ENCODE measurements at places on chromosomes 12 and 14. TPM values are rescaled to one million over a fixed set of nuclear protein-coding genes. Genes with fewer than 3 reads are reported as not detected.

- DNase-seq = no peak
Measured at GRCh38 chr14:65299826-65300225, 112.7 kb upstream of the FUT8 start.

- no peak for DNase-seq
Measured at GRCh38 chr14:99983251-99984015, 81.8 kb upstream of the EVL start.

DNA sequence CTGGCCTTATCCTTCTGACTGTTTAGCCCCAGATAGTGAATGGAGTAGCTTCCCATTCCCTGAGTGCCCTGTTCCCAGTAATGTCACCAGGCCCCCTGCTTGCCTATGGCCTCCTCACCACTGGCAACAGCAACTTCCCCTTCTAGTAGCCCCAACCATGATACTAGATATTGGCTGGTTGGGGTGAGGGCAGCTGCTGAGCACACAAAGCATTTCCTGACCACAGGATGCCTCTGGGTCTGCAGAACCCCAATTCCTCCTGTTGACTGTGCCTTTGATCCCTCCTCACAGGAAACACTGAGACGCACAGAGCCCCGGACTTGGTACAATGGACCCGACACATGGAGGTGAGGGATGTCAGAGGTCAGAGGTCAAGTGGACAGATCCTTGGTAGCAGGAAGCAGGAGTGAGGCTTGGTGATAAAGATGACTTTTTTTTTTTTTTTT lies 597 bp downstream of the SOAT2 start:
- no peak for DNase-seq

- DNase-seq = no peak
Measured at GRCh38 chr12:8698879-8699278, 1.1 kb downstream of the RIMKLB start.

GRCh38 chr12:26156201-26156871 lies 31.5 kb upstream of the BHLHE41 start:
- DNase-seq = no peak

DNA sequence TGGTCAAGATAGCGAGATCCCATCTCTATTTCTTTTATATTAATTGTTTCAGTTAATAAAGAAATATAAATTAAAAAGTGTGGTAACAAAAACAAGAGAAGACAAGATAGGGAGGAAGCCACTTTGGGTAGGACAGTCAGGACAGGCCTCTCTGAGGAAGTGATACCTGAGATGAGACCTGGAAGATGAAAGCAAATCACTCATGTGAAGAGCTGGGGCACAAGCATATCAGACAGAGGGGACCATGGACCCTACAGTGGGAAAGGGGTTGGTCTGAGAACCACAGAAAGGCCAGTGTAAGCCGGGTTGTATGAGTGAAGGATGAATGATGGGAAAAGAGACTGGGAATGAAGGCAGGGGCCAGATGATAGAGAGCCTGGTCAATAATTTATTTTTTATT lies 1.8 kb upstream of the MED6 start:
- no peak for DNase-seq

DNA sequence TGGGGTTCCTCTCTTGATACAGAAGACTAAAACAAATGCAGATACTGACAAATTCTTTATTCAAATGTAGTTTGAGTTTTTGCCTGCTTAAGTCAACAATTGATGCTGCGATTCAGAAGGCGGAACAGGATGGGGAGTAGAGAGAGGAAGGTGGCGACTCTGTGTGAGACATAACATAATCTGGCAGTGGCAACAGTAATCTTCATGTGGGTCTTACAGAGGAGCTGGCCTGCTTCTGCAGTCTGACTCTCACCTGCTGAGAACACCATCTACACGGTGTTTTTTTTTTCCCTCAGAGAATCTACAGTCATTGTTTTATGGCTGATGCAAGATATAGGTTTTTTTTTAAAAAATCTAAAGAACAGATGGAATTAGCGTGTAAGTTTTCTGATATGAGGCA lies 10.1 kb downstream of the CCDC92 start:
- DNase-seq = peak; percentile 3

DNA sequence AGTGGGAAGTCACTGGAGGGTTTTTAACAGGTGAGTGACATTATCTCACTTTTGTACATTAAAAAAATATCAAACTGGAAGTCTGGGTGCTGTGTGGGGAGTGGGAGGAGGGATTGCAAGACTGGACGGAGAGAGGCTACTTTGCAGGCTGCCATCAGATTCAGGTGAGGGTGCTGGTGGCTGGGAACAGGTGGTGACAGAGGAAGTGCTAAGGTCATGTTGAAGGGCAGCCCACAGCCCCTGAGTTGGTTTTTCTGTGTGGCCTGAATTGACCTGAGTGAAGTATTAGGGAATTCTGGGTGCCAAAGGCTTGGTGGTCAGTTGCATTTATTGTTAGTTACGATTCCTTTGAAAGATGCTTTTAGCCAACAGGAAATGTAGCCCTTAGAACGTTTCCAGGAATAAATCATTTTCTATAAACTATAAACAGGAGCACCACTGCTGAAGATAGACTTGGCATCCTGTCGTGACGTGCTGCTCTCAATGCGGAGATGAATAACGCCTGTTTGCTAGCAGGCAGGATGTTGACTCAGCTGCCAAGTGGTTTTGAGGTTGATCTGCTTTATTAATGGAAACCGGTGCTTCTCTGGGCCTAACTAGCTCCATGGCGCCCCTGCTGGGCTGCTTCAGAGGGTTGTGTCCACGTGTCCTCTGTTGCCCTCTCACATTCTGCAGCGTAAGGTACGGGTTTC lies 707.5 kb upstream of the TMEM132C start:
- peak; percentile 90 for DNase-seq

DNA sequence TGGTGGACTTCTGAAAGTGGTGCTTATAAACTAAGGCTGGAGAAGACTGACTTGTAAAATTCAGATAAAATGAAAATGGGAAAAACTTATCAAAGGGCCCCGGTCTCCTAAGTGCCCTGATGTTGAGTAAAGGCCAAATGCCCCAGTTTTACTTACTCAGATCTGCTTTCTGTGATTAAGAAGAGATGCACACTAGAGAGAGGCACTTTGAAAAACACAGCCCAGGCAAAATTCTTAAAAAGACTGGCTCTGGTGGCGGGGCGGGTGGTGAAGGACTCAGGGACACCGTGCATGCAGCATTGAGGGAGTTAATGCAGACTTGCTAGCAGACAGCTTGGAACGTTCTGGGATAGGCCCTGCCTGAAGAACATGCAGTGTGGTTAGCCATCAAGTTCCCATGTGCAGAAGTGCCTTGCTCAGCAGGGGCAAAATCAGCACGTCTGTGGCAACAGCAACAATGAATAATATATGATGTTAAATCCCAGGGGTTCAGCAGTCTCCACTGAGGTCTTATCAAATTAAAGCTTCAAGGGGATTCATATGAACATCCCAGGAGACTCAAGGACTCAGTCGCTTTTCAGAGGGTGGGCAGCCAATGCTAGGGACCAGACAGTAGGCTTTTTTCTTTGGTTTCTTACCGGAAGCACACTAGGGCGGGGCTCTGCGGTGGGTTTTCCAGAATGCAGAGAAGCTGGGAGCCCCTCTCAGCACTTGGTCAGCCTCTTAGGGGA lies 105.0 kb downstream of the DAD1 start:
- no peak for DNase-seq

- DNase-seq = no peak
Measured at GRCh38 chr14:95683793-95684192, 2.4 kb upstream of the TCL1B start.

DNA sequence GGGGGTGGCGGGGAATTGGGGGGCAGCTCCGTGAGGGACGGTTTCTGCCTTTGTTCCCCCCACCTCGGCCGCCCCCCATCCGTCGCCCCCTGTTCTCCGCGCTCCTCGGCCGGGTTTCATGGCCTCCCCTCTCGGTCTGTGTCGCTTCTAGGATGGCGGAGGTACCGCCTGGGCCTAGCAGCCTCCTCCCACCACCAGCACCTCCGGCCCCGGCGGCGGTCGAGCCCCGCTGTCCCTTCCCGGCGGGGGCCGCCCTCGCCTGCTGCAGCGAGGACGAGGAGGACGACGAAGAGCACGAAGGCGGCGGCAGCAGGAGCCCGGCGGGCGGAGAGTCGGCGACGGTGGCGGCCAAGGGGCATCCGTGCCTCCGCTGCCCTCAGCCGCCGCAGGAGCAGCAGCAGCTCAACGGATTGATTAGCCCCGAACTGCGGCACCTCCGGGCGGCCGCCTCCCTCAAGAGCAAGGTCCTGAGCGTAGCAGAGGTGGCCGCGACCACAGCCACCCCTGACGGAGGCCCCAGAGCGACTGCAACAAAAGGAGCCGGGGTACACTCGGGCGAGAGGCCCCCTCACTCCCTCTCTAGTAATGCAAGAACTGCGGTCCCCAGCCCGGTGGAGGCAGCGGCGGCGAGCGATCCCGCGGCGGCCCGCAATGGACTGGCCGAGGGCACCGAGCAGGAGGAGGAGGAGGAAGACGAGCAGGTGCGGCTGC lies 575 bp downstream of the NAA30 start:
- no peak for DNase-seq

- DNase-seq = no peak
Measured at GRCh38 chr14:104600141-104600643, 4.4 kb downstream of the TMEM179 start.

- DNase-seq = no peak
Measured at GRCh38 chr12:1429980-1430379, 164.4 kb downstream of the FBXL14 start.

DNA sequence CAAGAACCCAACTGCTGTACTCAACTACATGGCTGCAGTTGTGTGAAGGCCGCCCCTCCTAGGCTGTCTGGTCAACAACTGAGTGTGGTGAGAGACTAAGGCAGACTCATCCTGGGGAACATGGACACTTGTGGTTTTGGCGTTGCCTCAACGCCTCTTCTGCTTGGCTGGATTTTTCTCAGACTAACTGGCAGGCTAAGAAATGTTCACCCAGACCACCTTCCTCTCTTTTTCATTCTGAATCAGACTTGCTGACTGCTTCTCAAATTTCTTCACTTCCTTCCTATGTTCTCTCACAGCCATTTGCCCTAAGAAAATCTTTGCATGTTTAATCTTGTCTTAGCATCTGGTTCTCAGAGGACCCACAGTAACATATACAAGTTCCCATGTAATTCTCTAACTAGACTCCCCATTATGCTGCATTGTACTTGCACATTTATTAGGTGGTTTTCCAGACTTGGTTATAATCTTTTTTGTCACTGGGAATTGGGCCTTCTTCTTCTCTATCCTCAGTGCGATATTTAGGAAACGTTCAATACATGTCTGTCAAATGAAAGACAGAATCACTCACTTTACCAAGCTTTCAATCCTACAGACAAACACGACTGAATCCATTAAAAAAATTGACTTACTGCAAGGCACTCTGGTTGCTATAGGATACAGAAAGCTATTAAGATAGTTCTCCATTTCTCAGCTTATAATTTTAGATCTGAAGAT lies 327.6 kb downstream of the CCER1 start:
- no peak for DNase-seq

DNA sequence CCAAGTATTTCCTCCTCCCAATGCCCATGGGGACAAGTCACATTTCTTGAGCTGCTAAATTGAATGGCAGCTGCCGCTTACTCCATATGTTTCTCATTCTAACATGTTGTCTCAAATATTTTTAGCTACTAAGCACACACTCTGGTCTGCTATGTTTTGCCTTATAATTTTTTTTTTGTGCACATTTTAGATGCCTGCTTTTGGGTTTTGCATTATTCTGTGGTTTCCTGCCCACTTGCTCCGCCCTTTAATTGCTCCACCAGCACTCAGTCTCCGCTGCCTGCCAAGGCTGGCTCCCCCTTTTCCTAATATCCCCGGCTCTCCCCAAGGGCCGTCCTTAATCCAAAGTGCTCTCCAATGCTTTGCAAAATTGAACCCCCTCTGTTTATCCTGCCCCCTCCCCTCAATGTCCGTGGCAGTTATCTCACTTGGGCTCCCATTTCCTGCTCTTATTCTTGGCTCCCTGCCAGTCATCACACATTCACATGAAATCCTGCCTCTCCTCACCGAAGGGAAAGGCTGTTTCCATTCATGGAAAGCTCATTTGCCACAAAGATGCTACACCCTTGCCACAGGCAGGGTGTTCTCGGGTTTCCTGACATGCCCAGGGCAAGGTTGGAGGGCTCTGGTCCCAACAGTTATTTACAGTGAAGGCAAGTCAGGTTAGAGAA lies 79.4 kb downstream of the C12orf75 start:
- DNase-seq = no peak

DNA sequence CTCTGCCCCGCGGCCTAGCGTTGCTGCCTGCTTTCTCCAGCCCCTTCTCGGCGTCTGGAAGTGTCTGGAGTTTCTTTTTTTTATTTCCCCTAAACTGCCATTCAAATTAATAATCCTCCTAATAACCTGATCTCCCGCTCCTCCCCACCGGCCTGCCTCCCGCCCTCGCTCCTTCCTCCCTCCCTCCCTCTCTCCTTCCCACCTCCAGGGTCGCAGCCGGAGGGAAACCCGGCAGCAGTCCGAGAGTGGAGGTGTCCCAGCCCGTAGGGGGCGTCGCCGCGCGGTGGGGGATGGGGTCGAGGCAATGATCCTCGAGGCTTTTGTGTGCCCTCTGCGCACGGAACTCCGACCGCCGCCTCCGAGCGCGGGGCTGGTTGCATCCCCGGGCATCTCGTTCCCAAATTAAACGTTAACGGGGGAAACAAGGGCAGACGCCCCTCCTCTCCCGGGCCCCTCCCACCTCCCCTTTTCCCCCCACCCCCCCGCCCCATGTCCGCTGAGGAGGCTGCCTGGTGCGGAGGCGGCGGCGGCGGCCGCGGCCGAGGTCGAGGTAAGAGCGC lies 1.0 kb upstream of the SOCS2 start:
- no peak for DNase-seq

- DNase-seq = no peak
Measured at GRCh38 chr12:88932457-88932856, 352.2 kb upstream of the KITLG start.

- DNase-seq = no peak
Measured at GRCh38 chr12:52182384-52182783, 9.4 kb downstream of the KRT80 start.

DNA sequence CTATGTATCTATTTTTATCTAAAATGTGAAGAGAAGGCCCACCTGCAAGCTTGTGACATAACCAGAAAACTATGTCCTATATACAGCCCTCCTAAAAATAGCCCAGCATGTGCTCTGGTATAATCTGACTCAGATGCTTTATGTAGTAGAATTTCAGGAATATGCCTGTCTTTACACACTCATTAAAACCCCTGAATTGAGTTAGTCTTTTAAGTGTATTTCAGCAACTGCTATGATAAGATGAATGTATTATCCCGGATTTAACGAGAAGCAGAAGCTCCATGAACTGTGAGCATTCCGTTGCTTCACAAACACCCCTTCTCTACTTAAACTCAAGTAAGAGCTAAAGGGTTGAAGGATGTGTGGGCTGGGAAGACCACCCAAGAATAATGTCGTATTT lies 89.9 kb upstream of the PRICKLE1 start:
- DNase-seq = peak; percentile 19

GRCh38 chr14:44846232-44846824 lies 115.4 kb downstream of the KLHL28 start:
- DNase-seq = no peak

Gene LMNTD1
- total RNA-seq = 1.8 TPM

Gene CACNA2D4
- 0.84 TPM for total RNA-seq

Gene SCN8A
- total RNA-seq = 0.42 TPM

Gene TAS2R31
- 1.1 TPM for total RNA-seq

Gene POTEM
- total RNA-seq = not detected

Gene OR6C68
- not detected for total RNA-seq

Gene PIGH
- total RNA-seq = 22.4 TPM

Gene TDP1
- 8.0 TPM for total RNA-seq

Gene DPPA3
- not detected for total RNA-seq

Gene DBX2
- not detected for total RNA-seq

Gene ART4
- 2.0 TPM for total RNA-seq
